EL (cell line): ENCODE measurements at places on chromosomes 2 and 18.

- DNase-seq: no peak
These were observed 304.0 kb upstream of the TMEFF2 start for GRCh38 chr2:192498747-192499146.

DNA sequence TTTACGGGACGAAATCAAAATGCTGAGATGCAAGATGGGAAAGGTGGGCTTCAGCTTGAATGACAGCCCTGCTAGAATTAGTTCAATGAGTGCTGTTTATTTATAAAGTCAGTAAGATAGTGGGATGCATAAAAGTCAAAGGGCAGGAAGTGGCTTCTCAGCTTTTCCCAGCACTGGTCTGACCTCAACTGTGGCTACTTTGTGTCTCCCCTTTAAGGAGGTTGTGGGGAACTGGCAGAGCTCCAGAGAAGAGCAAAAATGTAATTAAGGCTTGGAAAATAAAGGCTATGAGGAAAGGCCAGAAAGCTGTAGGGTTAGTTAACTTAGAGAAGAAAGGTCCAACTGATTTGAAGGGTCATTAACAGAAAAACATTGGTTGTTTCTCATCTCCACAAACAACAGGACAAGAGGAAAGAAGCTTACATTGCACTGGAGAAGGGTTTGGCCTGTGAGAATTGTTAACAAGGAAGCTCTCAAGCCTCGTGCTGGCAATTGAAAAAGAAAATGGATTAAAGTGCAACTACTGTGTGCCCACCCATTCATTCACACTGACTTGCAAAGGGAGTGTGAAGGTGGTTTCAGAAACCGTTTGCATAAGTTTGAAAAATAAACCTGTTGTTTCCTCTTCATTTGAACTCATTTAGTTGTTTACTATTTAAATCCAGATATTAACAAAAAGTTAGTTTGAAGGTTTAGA is 68.8 kb upstream of the CD28 start:
- DNase-seq: no peak

- no peak for DNase-seq
These were observed 303.9 kb downstream of the ETAA1 start for GRCh38 chr2:67701011-67701410.

DNA sequence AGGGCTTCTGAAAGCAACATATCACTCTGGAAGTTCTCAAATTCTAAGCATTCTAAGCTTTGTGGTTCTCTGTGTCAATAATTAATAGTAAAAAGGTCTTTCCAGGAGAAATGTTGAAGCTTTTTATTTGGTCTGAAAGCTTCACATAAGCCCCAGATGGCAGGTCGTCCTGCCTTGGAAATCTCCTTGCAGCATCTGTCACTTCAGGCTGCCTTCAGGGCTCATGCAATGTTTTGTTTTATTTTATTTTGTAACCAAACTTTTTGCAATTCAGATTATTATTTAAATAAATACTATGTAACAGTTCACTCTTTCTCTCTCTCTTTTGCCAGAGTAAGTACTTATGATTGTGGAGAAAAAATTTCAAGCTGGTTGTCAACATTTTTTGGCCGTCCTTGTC is 46.7 kb upstream of the FHOD3 start:
- no peak for DNase-seq

DNA sequence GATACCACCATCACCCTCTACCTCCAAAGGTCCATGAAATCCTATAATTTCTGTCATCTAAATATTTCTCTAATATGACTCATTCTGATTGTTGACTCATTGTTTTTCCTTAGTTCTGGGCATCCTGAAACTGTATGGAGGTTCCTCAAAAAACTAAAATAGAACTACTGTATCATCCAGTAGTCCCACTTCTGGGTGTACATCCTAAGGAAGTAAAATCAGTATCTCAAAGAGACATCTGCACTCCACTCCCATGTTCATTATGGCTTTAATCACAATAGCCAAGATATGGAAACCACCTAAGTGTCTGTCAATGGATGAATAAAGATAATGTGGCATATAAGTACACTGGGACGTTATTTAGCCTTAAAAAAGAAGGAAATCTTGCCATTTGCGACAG is 125.8 kb upstream of the MYO3B start:
- peak; percentile 32 for DNase-seq
